Activated T-helper 1 cell treated with anti-CD3 and anti-CD28 coated beads, Interleukin-12 subunit alpha, Interleukin-12 subunit beta, Interleukin-2, Interleukin-4 antibody, amounts not matched to agents 30 ng/mL and 10 ng/mL and 1 ng/mL, durations not matched to agents 14 hours and 24 hours and 36 hours (primary cell): ENCODE measurements at places on chromosomes 16 and 17.
A peak's percentile ranks its signal among the peaks of the same experiment; 100 is the strongest.

DNA sequence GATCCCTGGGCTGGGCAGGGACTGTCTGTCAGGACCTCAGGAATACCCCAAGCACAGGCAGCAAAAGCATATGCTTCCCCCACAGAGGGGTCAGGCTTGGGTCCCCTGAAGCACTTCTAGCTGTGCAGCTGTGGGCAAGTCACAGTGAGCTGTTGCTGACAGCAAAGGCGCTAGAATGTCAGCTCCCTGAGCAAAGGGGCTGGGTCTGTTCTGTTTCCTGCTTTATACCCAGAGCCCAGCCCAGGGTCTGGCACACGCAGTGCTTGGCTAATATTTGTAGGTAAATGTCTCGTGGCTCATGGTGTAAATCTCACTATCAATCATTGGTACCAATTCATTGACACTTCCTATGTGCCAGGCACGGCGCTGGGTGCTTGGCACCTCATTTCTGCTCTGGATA is 16.6 kb upstream of the MPRIP start:
- DNase-seq, result no peak

DNA sequence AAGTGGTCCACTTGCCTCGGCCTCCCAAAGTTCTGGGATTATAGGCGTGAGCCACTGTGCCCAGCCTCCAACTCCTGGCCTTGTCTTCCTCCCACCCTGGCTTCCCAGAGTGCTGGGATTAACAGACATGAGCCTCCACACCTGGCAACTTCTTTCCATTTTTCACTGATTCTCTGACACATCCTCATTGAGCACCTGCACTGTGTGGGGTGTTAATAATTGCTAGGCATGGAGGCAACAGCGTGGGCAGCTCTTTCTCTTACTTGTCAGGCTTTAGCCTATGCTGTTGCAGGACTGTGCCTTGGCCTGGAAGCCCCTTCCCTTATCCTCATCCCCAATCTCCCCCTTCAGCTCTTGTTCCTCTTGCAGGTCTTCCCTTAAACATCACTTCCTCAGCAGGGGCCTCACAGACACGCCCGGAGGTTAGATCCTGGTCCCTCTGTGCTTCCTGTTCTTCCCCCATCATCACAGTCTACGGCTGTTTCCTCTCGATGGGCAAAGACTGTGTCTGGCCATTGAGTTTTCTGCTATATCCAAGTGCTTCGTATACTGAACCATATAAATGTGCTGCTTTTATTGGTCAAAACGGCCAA is 7.9 kb downstream of the QPRT start:
- DNase-seq, result no peak

DNA sequence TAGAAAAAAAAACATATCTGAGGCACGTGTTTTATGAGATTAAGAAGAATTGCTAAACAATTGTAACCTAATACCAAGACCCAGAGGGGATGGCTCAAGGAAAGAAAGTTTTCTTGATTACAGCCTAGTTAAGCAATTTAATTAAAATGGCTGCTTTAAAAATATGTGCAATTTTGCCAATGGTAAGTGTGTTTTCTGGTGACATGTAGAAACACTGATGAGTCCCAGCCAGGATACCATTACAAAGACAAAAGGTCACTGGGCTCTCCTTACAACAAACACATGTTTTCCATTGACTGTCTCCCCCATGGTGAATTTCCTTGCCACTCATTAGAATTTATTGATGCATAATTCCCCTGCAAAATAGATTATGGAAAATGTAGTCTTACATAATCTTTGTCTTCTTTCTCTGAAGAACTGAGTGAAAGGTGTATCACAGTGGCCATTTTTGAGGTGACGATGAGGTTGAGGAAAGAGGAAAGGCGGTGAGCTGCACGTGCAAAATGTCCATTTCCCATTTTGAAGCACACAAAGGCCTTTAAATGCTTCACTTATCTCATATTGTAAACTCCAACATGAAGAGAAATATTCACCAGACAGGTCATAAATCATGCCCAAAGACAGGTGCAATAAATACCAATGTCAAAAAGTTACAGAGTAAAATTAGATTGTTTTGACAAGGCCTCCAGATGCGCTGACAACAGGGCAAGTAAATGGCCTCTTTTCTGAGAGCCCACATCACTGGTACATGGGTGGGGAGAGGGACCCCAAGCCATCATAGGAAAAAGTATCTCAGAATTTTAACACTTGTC is 696.9 kb downstream of the KCNJ2 start:
- no peak for DNase-seq

GRCh38 chr16:19067349-19068236 is at the start of gene COQ7:
TSS of gene COQ7 (plus strand) at chr16:19067614. CDS start at chr16:19067665, 51 bp downstream.
- peak; percentile 97 for DNase-seq

GRCh38 chr17:57463103-57463885 is 207.0 kb downstream of the MSI2 start:
- peak; percentile 82 for DNase-seq
